Sigmoid colon (tissue), 7 donors: ENCODE measurements at places on chromosomes 6 and 20. TPM values are rescaled to one million over a fixed set of nuclear protein-coding genes. Genes with fewer than 3 reads are reported as not detected.

- peak; percentile 35 for DNase-seq
Measured at GRCh38 chr20:59631751-59632540, 27.6 kb downstream of the PHACTR3 start.

DNA sequence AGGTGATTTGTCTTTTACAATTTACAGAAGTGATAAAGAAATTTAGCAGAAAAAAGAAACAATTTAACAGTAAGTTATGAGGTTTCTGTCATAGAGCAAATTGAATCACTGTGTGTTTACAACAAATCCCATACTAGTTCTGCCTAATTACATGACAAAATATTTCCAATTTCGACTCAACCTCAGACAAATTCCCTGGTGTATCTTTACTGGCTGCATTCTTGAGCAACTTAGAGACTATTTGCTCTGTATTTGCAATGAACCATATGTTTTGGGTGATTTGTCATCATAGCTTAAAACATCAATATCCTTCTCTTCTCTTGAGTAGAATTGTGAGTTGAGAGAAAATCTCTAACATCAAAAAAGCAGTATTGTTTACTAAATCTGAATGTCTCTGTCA, 128.7 kb downstream of the SIM1 start:
- DNase-seq: no peak

DNA sequence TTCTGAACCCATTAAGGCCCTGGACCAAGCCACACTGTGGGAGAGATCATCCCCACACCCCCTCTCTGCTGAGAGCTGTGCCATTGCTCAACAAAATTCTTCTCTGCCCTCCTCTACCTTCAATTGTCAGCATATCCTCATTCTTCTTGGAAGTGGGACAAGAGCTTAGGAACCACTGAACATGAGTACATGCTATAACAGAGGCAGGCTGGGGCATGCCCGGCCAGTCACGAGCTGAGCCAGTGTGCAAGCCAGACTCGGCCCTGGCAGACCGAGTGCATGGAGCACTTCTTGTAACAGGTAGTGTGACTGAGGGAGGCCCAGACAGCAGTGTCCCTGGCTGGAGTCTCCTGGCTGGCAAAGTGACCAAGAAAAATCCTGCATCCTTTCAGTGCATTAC, 149.2 kb downstream of the MOXD1 start:
- no peak for DNase-seq

GRCh38 chr6:154468760-154469159, 41.7 kb downstream of the CNKSR3 start:
- no peak for DNase-seq

DNA sequence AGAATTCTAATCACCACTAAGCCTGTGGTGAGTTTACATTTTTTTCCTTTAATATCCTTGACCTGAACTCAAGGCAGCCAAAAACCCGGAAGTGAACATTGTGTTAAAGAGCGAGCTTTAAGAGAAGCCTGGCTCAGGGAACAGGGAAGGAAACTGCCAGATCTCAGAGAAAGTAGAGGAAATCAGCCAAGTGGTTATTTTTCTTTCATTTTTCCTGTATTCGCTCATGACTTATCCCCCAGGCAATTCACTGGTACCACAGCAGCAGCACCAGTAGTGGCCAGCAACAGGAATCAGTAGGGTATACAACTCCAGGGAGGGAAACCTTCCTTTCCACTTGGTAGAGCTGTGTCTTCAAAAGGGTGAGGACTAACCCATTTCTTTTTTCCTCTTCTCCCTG, 89.6 kb upstream of the HMGCLL1 start:
- DNase-seq: no peak

DNA sequence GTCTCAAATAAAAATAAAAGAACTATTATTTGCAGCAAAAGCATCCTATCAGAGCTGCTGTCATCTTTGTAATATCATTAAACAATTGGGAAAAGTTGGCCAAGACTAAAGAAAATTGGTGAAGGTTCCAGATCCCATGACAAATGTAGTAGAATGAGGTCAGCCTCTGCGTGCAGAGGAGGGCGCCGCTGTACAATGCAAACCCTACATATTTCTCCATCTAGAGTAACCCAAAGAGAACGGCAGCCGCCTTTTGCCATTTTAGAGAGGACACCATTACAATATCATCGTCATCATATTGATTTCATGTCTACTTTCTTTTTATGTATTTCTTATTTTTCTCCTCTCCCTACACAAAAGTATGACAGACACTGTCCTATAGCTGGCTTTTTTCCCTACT, 59.5 kb downstream of the ZMYND8 start:
- DNase-seq: no peak

DNA sequence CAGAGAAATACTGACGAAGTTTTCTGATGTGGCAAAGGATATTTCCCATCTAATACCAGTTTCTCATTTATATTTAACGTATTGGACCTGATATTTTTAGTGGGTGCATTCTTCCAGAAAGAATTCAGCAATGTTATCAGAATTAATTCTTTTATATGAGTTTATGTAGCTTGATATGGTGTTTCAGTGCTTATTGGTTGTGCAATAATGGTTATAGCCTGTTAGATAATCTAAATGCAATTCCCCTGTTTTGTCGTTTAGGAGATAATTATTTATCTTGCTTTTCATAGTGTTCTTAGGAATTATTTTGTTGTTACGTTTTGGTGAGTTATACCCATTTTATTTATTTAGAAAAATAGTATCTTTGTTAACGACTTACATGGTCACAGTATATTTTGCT, 51.4 kb upstream of the TMEM181 start:
- no peak for DNase-seq

GRCh38 chr6:106178900-106179299, 92.8 kb downstream of the PRDM1 start:
- no peak for DNase-seq

- no peak for DNase-seq
Measured at GRCh38 chr6:131139599-131139998, 4.3 kb downstream of the AKAP7 start.

DNA sequence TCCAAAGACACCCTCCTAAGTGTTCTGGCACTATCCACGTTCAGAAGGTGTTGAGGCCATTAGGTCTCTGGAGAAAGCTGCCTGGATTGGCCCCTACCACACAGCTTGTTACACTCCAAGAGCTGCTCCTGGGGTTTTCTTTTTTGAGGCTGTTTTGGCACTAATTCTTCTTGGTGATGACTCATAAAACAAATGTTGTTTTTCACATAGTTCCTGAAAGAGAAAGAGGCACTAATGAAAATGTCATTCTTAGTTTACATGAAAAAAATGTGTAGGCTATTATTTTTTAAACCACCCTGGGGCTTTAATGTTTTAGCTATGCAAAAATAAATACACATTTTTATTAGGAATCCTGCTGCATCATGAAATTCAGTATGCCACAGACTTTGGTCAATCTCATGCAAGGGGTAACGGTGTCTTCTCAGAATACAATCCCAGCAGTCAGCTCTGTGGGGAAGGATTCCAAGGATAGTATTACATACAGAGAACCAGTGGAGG, 38.1 kb downstream of the TBPL1 start:
- DNase-seq: no peak

The DEFB132 gene
- not detected for total RNA-seq

The EYA4 gene
- 0.81 TPM for total RNA-seq

The PRR18 gene
- not detected for total RNA-seq

The VSX1 gene
- not detected for total RNA-seq

The SRXN1 gene
- total RNA-seq: 16.8 TPM

The TMEM217 gene
- total RNA-seq: 5.3 TPM

The VWA7 gene
- total RNA-seq: 3.9 TPM

The SIM1 gene
- not detected for total RNA-seq

The CTCFL gene
- not detected for total RNA-seq

The PPIL6 gene
- total RNA-seq: 6.1 TPM
